ENCODE measurements at places on chromosomes 7 and 10.

DNA sequence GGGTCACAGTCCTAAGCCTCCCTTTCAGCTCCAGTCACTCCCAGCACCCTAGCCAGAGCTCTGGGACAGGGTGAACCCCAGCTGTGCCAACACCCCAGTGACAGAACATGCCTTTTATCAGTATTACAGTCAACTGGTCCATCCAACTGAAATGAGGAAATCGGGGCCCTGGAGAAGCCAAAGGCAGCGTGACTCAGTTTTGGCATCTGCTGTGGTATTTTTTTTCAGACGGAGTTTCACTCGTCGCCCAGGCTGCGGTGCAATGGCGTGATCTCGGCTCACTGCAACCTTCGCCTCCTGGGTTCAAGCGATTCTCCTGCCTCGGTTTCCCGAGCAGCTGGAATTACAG is 3.4 kb upstream of the CLDN15 start:
- DNase-seq = no peak

DNA sequence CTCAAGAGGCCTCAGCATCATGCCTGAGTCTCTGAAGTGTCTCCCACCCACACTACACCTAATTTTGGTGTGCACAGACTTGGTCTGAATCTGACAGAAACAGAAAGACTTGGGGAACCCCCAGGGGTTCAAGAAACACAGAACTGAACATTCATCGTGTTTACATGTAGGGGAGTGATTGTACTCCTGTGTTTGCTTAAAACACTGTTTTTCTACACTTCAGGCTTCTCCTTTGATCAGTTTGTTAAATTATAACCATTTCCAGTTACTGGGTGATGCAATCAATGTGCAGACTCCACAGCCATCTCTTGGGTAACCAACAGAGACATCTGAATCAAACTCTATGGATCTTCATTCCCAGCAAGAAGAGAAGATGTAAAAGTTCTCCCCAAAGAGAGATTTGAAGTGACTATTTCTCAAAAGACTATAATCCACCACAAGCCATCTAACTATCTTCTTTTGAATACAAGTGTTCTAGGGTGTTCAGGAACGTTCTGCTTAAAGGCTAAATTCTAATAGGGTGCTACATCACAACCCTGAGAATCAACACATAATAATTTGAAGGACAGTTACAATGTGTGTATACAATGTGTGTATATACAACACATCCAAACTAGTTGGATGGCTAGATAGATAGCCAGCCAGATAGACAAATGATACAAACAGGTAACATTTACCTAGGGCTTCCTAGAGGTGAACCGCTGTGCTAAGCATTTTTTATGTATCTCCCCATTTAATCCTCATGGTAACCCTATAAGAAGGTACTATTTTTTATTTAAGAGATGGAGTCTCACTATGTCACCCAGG is 34.2 kb downstream of the DNAJC12 start:
- no peak for DNase-seq

GRCh38 chr7:2567679-2568278 is 9.0 kb downstream of the IQCE start:
- no peak for DNase-seq

DNA sequence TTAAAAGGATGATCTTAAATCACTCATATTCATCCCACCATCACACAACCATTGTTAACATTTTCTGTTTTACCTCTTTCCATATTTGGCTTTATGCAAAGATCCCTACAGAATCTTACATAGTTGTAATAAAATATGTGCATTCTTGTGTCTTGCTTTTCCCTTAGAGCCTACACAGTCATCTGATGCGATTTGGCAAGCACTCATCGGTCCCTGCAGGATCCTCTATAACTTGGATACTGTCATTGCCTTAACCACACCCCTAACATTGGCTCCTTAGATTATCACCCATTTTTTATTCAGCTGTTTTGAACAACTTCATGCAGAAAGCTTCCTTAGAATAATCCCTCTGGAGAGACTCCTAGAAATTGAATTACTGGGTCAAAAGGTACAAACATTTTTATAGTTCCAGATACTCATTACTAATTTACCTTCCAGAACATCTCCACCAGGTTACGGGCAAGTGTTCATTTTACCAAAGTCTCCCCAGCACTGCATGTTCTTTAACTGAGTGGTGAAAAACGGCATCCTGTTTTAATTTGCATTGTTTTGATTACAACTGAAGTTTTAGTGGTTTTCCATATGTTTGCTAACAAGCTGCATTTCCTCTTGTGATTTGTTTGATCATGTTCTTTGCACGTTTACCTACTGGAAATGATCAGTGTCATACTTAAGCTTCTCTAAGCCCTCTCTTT is 268.3 kb downstream of the GRID1 start:
- DNase-seq = no peak

Data from RCC 7860 (cell line).